ENCODE measurements at places on chromosomes 7 and 10.

DNA sequence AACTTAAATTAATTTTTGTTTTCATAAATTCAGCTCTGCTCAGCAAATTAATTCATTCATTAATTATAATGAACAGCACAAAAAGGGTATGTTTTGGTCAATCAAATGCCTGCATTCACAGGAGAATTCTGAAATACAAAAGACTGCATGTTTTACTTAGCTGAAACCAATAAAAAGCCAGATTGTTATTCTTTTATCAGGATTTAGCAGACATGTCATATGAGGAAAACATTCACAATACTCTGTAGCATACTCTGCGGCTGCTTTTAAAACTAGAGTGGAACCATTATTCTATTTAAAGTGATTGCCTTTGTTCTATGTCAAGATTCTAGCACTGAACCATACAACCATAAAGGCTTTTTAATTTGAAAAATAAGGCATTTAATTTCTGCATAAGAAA is 19.1 kb downstream of the CTTNBP2 start:
- H3K36me3 ChIP-seq = no peaks in the 10 kb centered on the region
- no peak overlapping the region for H3K4me3 ChIP-seq
- H3K27me3 ChIP-seq = no peaks in the 10 kb centered on the region
- H3K4me1 ChIP-seq = no peaks in the 10 kb centered on the region
- DNase-seq = no peak
- no peak overlapping the region for H3K27ac ChIP-seq

- H3K36me3 ChIP-seq = no peaks in the 10 kb centered on the region
- H3K27me3 ChIP-seq = no peaks in the 10 kb centered on the region
- no peaks in the 10 kb centered on the region for H3K4me1 ChIP-seq
- peak overlapping the region; percentile 58 for H3K27ac ChIP-seq
- no peak overlapping the region for H3K4me3 ChIP-seq
- no peak for DNase-seq
These were observed 223.8 kb downstream of the DYNC1I1 start for GRCh38 chr7:95996174-95996573.

DNA sequence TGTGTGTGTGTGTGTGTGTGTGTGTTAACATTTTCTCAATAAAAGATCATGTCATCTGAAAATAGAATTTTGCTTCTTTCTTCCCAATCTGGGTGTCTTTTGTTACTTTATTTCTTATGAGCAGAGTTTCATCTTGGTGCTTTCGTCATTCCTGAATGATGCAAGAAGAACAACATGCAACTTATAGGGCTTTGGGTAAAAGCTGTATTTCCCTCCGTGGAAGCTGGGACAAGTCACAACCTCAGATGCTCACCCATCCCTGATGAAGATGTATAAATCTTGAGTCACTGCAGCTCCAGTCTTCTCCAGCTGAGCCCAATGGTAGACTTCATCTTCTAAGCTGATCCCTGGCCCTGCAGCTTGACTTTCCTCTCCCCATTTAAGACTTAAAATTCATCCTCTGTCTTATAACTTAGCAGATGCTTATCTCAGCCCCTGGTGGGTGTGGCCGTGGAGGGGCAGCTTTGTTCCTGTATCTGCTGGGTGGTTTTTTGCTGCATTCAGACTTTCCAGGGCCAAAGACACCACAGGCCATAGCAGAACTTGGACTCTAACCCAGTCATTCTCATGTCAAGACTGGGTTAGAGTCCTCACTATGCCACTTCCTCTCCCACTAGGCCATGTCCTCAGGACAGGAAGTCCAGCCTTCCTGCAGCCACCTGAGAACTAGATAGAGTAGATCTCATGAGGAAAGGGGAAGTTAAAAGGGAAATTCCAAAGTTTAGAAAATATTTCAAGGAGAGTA is 356.4 kb downstream of the TNS3 start:
- H3K4me3 ChIP-seq = no peak overlapping the region
- H3K36me3 ChIP-seq = no peaks in the 10 kb centered on the region
- DNase-seq = no peak
- H3K4me1 ChIP-seq = no peaks in the 10 kb centered on the region
- no peak overlapping the region for H3K27ac ChIP-seq
- H3K27me3 ChIP-seq = no peaks in the 10 kb centered on the region

DNA sequence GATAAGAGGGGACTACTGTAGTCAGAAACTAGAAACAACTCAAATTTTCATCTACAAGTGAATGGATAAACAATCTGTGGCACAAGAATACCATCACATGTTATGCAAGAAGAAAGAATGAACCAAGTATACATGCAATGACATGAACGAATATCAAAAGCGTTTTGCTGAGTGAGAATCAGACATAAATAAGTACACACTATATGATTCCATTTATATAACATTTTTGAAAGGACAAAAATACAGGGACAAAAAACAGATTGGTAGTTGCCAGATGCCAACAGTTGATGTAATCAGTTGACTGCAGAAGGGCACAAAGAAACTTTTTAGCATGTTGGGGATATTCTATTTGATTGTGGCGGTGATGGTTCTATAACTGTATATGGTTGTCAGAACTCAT is 33.6 kb downstream of the CTNNA3 start:
- DNase-seq = no peak
- H3K36me3 ChIP-seq = no peaks in the 10 kb centered on the region
- no peak overlapping the region for H3K27ac ChIP-seq
- H3K27me3 ChIP-seq = no peaks in the 10 kb centered on the region
- H3K4me1 ChIP-seq = no peaks in the 10 kb centered on the region
- no peak overlapping the region for H3K4me3 ChIP-seq

GRCh38 chr7:114217026-114217806 is 197.4 kb upstream of the FOXP2 start:
- H3K27me3 ChIP-seq = no peaks in the 10 kb centered on the region
- no peak overlapping the region for H3K27ac ChIP-seq
- H3K4me3 ChIP-seq = no peak overlapping the region
- no peak for DNase-seq
- peaks cover 3% of the 10 kb centered on the region for H3K36me3 ChIP-seq
- H3K4me1 ChIP-seq = no peaks in the 10 kb centered on the region

GRCh38 chr10:111085690-111086353 is 9.0 kb downstream of the ADRA2A start:
- no peaks in the 10 kb centered on the region for H3K4me1 ChIP-seq
- H3K27me3 ChIP-seq = no peaks in the 10 kb centered on the region
- no peak for DNase-seq
- no peak overlapping the region for H3K4me3 ChIP-seq
- no peaks in the 10 kb centered on the region for H3K36me3 ChIP-seq

- no peak for DNase-seq
- H3K36me3 ChIP-seq = no peaks in the 10 kb centered on the region
- H3K4me3 ChIP-seq = no peak overlapping the region
- H3K4me1 ChIP-seq = no peaks in the 10 kb centered on the region
- no peaks in the 10 kb centered on the region for H3K27me3 ChIP-seq
These were observed 24.3 kb upstream of the CALU start for GRCh38 chr7:128714701-128715495.

- no peak overlapping the region for H3K27ac ChIP-seq
- H3K27me3 ChIP-seq = no peaks in the 10 kb centered on the region
- no peak overlapping the region for H3K4me3 ChIP-seq
- no peak for DNase-seq
These were observed 47.4 kb downstream of the LRRC4 start for GRCh38 chr7:127983804-127984332.

DNA sequence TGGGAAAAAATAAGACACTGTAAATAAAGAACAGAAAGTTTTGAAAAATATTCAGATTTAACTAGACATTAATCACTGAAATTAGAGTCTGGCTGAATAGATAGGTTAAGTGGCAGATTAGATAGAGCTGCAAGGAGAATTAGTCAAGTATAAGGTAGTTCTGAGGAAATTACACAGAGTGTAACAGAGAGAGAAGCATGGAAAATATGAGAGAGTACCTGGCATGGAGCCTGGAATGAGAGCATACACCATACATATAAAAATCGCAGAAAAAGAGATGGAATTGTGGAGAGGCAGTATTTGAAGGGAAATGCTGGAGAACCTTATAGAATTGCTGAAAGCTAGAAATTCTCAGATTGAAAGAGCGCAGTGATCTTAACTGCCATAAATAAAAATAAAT is 46.9 kb downstream of the ZNRF2 start:
- H3K27me3 ChIP-seq = no peaks in the 10 kb centered on the region
- no peaks in the 10 kb centered on the region for H3K4me1 ChIP-seq
- no peak overlapping the region for H3K27ac ChIP-seq
- H3K4me3 ChIP-seq = no peak overlapping the region
- no peak for DNase-seq

DNA sequence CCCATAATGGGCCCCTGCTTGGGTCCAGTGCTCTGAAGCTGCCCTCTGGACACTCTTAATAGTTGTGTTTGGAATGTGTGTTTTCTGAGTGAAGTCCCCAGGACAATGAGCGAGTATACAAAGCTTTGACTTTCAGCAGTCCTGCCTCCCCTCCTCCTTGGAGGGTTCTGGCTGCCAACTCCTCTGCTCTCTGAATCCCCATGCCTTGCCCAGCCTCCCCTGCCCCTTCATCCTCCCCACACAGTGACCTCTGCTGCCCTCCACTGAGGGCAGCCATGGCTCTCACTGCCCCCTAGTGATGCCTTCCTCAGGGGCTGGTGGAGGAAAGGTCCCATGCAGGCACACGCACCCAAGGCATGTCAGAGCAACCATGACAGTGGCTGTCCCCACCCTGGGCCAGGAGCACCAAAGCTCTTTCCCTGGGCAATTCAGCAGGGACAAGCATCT is 40.9 kb downstream of the FRMPD2 start:
- H3K36me3 ChIP-seq = no peaks in the 10 kb centered on the region
- no peaks in the 10 kb centered on the region for H3K27me3 ChIP-seq
- no peak overlapping the region for H3K4me3 ChIP-seq
- no peaks in the 10 kb centered on the region for H3K4me1 ChIP-seq
